Epithelial cell of prostate (primary cell): ENCODE measurements at places on chromosomes 16 and 17.

DNA sequence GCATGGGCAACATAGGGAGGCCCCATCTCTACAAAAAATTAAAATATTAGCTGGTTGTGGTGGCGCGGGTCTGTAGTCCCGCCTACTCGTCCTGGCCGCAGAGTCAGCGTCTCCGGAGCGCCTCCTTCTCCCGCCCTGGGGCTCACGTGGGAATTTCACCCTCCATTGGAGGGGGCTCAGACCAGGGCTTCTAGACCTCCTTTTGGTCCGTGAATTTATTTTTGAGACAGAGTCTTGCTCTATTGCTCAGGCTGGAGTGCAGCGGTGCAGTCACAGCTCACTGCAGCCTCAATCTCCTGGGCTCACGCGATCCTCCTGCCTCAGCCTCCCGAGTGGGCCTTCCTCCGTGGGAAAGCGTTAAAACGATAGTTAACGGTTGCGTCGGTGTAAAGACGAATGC is 394 bp upstream of the NME4 start:
- no peak for DNase-seq

DNA sequence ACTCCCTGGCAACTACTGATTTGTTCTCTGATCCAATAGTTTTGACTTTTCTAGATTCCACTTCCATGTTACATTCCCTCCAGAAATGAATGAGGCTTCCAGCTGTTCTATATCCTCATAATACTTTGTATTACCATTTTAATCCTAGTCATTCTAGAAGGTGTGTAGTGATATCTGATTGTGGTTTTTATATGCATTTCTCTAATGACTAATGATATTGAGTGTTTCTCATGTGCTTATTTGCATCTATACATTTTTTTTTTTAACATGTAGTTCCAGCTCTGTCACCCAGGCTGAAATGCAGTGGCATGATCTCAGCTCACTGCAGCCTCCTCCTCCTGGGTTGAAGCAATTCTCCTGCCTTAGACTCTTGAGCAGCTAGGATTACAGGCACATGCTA is 7.3 kb downstream of the ADGRG5 start:
- no peak for DNase-seq

DNA sequence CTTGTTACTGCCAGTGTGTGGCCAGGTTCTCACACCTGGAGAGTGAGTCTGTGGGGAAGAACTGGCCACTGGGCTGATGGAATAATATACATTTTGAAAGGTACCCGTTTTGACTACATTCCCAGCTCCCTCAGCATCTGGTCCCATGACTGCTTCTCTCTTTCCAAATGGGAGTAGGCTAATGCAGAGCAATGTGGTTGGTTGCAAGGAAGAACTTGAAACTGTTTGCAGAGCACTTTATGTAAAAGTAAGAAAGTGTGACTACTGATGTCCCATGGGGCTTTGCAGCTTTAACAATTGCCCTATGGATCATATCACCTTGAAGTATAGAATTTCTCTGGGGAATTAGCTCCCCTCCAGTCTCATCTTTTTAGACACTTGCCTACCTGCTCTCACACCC is 9.0 kb downstream of the KATNIP start:
- no peak for DNase-seq

- DNase-seq, result no peak
Observed at GRCh38 chr17:59840329-59841090, 52.2 kb downstream of the TUBD1 start.

GRCh38 chr17:46764709-46765401 is 53.6 kb downstream of the WNT3 start:
- no peak for DNase-seq
